Activated naive CD4-positive, alpha-beta T cell (primary cell): ENCODE measurements at places on chromosomes 7 and 10.

DNA sequence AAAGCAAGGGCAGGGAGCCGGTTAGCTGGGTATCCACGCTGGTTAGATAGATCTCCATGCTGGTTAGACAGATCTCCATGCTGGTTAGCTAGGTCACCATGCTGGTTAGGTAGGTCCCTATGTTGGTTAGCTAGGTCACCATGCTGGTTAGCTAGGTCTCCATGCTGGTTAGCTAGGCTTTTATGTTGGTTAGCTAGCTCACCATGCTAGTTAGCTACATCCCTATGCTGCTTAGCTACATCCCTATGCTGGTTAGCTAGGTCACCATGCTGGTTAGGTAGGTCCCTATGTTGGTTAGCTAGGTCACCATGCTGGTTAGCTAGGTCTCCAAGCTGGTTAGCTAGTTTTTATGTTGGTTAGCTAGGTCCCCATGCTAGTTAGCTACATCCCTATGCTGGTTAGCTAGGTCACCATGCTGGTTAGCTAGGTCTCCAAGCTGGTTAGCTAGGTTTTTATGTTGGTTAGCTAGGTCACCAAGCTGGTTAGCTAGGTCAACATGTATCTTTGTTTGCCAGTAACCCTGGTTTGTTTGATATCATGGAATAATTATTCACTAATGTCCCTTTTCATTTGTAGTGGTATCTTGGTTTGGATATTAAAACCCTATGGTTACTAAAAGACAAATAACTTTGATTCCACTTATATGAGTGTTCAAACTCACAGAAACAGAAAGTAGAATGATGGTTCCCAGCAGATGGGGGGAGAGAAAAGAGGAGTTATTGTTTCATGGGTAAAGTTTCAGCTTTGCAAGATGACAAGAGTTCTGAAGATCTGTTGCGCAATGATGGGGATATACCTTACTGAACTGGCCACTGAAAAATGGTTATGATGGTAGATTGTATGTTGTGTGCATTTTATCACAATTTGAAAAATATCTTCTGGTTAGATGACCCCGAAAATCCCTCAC, 136.2 kb downstream of the PRPF18 start:
- no peak for DNase-seq

DNA sequence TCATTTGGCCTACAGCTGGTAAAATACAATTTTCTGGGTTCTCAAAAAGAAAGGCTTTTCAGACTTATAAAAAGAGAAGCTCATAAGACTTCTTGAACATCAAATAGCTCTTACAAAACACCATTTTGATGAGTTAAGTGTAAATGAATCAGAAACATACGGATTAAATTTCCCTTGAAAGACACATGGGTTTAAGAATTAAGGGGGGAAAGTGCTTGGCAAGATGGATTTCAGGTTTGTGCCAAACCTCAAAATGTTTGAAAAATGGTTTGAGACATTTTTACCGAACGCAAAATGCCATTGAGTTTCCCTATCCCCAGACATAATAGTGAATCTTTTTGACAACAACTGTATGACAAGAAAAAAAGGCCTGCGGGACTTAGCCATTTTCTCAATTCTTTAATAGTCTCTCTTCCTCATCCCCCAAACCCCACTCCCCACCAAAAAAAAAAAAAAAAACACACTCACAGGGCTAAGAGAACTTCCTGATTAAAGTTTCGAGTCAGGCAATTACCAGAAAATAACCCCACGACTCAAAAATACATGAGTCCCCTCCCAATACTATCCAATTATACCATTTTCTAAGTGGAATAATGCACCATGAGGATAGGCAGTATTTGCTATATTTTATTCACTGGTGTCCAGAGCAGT, 260.1 kb downstream of the TRIL start:
- DNase-seq = no peak

DNA sequence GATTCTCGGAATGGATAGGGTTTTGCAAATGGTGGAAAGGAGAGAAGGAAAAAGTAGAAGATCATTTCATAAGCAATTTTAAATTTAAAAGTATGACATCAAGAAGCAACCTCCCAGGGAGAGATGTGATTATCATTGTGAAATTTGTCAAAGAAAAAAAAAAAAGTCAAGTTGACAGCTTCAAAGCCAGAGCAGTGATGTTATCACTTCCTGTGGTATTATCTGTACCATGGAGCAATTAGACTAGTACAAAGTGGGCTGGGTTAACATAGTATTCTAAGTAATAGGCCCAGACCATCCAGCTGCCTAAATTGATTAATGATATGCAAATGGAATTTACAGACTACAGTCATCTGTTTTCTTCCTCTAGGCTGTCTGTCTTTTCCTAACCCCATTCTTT, 84.0 kb upstream of the NPY start:
- no peak for DNase-seq

GRCh38 chr10:106043863-106044262, 1120.6 kb downstream of the SORCS1 start:
- DNase-seq = no peak

GRCh38 chr7:22885797-22886261, 63.2 kb upstream of the TOMM7 start:
- no peak for DNase-seq

DNA sequence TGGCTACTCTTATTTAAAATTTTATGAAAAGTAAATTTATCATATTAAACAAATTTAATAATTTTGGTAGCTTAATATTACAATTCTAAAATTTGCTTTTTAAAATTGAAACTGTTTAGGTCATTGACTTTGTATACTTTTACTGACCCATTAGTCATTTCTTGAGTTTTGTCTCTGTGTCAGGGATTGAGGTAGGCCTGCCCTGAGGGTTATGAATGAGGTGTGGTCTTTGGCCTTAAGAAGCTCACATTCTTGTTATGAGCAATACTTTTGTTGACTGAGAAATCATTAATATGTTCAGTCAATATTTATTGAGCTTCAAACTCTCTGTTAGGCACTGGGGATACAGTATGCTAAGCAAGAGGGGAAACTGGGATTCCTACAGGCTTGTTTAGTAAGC, 47.0 kb upstream of the RPA3 start:
- no peak for DNase-seq

GRCh38 chr7:33806298-33807154, 98.8 kb upstream of the BMPER start:
- no peak for DNase-seq

DNA sequence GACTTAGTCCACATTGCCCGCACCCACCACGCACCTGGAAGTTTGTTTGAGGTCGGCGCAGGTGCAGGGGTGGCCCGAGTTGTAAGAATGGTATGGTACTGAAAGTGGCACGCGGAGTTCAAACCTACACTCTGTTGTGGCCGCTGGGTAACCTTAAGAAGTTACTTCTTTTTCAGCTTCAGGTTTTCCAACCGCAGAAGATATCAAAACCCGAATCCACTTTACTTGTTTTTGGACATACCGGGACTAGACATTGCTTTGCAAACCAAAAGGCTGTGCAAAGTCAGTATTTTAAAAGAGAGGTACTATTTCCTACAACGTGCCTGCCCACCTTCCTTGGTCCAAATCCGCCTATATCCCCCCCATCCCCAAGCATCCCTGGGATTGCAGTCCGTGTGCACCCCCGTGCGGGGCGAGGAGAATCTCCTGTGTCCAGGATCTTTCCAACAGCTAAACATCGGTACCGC, 1.0 kb downstream of the IGFBP3 start:
- no peak for DNase-seq

DNA sequence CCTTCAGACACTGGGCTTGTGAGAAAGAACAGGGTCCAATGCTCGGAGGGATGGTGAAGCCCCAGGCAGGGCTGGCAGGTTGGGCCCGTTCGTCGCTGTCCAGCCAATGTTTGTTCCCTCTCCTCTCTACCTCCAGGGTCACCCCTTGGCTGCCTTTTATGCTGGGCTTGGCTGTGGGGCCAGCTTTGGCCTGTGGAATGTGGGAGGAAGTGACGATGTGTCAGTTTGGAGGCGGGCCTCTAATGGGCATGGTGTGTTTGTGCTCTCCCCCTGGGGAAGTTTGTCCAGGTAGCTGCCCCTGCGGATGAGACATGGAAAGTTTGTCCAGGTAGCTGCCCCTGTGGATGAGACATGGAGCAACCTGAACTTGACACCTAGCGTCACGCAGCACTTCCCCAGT, 236.7 kb downstream of the GLRX3 start:
- DNase-seq = no peak

GRCh38 chr7:40583667-40584444, 449.1 kb downstream of the SUGCT start:
- DNase-seq = no peak

DNA sequence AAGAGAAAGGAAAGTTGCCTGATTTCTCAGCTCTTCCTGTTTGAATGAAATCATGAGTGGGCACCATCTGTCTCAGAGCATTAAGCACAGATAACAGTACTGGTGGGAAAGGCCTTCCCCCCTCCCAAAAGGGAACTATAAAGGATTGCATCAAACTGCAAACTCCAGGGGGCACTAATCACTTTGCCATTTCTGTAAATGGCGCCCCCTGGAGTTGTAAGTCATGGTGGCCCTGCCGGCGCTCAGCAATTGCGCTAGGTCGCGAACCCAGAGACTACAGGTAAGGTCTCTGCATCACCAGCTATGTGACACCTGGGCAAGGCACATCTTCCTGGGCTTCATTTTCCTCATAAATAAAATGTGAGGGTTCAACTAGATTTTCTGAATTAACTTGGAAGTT, 11.1 kb downstream of the LRRC4 start:
- no peak for DNase-seq

DNA sequence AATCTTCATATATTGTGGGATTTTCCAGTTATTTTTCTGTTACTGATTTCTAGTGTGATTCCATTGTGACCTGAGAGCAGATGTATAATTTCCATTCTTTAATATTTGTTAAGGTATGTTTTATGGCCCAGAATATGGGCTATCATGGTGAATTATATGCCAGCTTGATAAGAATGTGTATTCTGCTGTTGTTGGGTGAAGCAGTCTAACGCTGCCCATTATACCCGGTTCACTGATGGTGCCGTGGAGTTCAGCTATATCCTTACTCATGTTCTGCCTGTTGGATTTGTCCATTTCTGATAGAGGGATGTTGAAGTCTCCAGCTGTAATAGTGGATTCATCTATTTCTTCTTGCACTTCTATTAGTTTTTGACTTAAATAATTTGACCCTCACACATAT, 41.7 kb downstream of the DYNC2I1 start:
- DNase-seq = no peak

GRCh38 chr7:44969701-44970522, 8.9 kb downstream of the MYO1G start:
- no peak for DNase-seq

- DNase-seq = no peak
Observed at GRCh38 chr10:7988989-7989388, 65.5 kb upstream of the GATA3 start.

- no peak for DNase-seq
Observed at GRCh38 chr7:34751725-34752643, 94.0 kb downstream of the NPSR1 start.

- no peak for DNase-seq
Observed at GRCh38 chr10:13003759-13004158, 2.2 kb upstream of the CCDC3 start.

- no peak for DNase-seq
Observed at GRCh38 chr10:11842411-11842810, 19.3 kb downstream of the PROSER2 start.

DNA sequence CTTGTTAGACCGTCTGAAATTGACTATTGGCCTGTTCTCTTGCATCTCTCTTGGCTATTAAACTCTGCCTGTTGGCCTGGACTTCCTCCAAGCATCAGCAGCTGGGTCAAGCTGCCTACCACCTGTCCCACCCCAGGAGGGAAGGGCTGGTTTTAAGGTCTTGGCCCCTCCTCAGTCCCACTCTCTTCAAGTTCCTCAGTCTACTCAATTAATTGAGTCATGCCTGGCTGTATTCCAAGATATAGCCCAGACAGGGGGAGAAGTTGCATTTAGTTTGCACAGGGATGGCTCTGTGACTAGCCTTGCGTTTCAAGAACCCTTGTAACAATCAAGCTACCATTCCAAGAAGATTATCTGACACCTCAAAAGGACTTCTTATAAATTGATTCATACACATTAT, 113.8 kb upstream of the GLI3 start:
- DNase-seq = no peak

DNA sequence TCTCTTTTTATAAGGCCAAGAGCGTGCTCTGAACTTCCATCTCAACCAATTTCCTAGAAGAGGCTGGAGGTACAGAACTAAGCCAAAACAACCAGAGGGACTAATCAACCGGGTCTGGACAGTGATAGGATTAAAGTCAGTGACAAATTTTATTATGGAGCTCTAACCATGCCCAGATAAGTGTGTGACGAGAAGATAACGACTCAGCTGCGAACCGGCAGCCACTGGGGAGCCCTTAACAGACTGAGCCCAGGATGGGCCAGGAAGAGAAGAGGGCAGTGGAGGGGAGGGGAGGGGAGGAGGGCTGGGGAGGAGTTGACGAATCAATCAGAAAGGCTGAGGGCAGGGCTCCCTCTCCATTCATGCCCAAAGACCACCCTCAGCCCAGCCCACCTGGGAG, 119.9 kb downstream of the PLXNA4 start:
- DNase-seq = no peak

- no peak for DNase-seq
Observed at GRCh38 chr10:69345890-69346474, 67.7 kb downstream of the HK1 start.

GRCh38 chr10:79235765-79236432, 111.4 kb upstream of the PPIF start:
- no peak for DNase-seq

DNA sequence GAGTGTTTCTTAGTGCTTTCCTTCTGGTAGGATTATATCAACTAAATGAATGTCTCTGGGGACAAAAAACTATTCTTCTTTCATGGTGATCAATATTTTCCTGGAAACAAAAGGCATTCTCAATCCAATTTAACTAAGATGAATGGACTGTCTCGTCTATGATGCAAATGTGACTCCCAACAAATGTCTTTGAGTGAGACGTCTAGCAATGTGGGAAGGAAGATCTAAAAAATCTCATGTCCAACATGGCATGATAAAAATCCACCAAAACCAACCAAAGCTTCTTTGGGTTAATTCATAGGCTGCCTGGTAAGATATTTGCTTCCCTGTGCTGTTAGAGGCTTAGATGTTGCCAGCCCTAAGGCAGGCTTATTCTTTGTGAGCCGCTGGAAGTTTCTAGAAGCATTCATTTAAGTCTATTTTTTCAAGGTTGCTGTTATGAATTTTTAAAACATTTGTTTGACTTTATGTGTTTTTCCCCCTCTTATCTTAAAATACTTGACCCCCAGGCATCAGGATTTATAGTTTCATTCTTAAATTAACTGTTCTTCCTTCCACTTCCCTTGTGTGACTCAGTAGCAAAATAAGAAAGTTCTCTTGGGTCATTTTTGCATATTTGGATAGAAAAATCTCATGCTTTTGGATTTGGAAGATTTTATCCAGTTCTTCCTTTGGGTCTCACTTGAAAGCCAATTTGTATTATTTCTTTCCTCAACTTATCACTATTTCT, 156.3 kb downstream of the NRP1 start:
- DNase-seq = no peak

DNA sequence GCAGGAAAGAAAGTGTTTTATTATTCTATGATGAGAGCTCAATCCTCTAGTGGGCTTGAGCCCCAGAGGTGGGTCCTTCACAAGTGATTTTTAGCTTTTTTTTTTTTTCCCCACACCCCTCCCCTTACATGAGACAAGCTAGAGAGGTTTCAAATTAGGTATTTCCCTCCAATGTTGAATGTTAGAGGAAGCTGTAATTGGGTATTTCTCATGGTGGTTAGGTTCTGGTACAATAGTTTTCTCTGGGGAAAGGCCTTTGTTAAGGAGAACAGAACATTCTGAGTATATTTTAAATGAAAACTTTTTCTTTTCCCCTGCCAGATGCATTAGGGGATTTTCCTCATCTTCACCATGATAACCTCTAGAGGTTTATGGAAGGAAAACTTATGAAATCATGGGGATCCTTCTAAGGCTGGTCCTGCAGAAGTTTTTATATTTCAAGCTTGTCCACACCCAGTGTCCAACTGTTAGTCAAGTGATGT, 1039.7 kb downstream of the NRG3 start:
- DNase-seq = no peak
